ENCODE measurements at places on chromosomes 6 and 20.

DNA sequence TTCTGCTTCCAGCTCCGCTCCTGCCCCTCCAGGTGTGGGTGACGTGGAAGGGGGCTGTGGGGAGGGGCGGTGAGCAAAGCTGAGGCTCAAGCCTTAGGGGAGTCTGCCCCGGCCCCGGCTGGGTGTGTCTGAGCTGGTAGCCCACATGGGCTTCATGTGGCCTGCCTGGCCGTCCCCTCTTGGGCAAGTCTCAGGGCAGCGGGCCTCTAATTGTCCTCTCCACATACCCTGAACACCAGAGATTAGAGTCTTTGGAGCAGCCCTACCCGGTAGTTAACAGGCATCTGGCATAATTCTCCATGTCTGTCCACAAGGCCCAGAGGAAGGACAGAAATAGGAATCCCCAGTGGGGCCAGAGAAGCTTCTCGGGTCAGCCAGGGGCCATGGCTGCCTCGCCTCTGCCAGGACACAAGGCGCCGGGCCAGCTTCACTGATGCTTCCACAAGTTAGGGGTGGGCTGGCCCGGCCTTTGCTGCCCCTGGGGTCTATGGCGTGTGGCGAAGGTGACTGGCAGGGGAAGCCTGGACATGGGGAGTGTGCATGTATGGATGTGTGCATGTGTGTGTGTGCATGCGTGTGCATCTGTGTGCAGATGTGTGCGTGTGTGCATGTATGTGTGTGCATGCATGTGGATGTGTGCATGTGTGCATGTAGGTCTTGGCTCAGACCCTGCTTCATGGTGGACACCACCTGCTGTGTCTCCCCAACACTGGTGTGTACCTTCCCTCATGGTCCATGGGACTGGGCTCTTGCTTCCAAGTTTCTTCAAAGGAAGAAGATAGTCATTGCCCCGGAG lies 24.0 kb downstream of the FRMD1 start:
- no peak for DNase-seq

GRCh38 chr6:37554480-37554819 lies 54.8 kb upstream of the CCDC167 start:
- DNase-seq: no peak

- DNase-seq: no peak
Observed at GRCh38 chr6:156685823-156686222, 91.4 kb upstream of the ARID1B start.

DNA sequence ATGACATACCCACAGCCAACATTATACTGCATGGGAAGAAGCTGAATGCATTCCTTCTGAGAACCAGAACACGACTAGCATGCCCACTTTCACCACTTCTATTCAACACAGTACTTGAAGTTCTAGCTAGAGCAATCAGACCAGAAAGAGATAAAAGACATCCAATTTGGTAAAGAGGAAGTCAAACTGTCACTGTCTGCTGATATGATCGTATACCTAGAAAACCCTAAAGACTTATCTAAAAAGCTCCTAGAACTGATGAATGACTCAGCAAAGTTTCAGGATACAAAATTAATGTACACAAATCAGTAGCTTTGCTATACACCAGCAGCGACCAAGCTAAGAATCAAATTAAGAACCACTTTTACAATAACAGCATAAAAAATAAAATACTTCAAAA lies 60.5 kb downstream of the EYS start:
- DNase-seq: no peak

DNA sequence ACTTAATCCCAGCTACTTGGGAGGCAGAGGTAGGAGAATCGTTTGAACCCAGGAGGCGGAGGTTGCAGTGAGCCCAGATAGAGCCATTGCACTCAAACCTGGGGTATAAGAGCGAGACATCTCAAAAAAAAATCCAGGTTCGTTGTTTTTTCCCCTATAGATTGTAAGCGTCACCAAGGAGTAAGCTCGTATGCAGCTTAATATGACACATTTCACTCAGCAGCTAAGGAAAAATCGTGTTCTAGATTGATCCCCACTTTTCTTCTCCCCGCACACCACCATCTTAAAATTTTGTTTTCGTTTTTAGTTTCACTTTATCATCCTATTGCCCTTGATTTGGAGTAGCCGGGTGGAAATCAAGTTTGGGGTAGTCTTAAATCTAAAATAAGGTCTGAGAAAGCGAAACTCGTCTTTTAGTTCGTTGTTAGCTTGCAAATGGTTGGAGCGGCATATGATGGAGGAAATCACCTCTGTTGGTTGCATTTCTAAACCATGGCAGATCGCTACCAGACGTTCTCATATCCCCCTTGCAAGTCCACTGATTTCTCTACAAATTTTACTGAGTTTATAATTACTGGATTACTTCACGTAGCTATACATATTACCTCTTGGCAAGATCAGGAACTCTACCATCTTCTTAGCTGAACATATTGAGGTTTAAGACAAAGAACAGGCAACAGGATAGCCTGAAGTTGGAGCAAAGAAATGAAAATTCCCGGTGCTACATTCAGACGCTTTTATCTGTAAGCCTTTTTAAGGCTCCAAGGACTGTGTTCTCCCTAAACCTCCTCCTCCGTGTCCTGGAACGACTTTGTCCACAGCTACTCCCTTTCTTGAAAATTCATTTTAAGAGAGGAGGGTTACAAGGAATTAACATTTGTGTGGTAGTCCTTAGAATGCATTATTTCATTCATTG lies 91.1 kb upstream of the BTN3A2 start:
- DNase-seq: no peak

GRCh38 chr20:56353356-56353755 lies 5.4 kb upstream of the FAM210B start:
- DNase-seq: no peak

- DNase-seq: no peak
Observed at GRCh38 chr6:154994836-154995253, 270 bp upstream of the TIAM2 start.

DNA sequence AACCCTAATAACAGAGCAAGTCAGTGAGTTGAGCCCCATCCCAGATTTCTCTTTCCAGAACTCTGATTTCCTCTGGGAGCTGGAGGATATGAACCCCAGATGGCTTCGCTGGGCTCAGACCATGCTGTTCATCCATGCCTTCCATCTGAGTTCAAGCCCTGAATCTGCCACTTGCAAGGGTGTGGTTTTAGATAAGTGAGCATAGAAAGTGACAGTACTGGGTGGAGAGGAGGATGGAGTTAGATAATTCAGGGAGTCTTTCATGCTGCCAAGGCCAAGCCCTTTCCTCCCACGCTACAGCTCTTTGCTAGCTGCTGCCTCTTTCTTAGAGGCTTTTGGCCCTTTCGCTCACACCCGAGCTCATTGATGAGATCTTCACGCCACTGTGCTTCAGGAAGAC lies 57.2 kb upstream of the MAFB start:
- DNase-seq: no peak

GRCh38 chr6:25053875-25054371 lies 118.2 kb upstream of the RIPOR2 start:
- DNase-seq: no peak

DNA sequence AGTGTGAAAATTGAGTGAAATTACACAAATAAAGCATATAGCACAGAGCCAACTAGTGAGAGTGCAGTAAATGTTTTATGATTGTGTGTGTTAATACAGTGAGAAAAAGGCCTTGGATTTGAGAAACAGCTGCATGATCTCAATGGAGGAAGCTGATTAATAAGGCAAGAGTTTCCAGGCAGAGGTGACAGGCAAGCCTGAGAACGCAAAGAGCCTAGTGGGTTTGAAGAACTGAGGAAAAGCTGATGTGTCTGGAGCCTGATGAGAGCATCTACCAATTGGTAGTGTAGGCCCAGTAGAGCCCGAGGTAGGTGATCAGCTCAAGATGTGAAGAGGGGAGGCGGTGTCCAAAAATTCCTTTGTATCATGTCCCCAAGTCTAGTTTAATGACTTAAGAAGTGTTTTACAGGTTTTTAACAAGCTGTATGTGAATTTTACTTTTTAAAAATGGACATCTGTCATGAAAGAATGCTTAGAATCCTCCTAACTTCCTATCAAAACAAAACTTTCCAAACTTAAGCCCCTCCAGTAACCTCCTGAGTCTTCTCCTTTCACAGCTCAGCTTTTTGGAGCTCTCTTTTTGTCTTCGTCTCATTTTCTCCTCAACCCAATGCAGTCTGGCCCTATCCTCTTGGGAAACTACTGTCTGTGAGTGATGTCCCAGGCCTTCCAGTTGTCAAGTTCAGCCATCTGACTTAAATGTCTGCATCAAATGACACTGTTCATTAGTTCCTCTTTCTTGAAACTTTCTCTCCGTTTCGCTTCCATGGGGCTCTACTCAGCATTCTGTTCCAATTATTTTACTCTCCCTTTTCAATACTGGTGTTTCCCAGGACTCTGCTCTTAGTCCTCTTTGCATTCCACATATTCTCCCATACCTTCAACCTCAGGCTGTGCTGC lies 1.2 kb downstream of the CDC40 start:
- no peak for DNase-seq

DNA sequence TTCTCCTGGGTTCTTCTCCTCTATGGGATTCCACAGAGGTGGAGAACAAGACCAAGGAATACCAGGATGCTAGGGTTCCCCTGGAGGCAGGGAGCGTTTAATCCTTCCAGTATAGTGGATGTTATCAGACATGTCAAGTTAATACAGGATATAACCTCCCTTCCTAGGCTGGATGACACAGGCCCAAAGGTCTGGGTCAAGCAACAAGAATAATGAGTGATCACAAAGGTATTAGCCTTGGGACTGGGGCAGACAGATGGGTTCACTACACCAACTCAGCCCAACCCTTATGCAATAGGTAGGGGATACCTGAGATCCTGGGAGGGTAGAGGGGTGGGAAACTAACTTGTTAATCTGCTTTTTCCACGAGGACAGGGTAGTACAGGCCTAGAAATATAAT lies 690.3 kb downstream of the HTR1B start:
- DNase-seq: no peak

DNA sequence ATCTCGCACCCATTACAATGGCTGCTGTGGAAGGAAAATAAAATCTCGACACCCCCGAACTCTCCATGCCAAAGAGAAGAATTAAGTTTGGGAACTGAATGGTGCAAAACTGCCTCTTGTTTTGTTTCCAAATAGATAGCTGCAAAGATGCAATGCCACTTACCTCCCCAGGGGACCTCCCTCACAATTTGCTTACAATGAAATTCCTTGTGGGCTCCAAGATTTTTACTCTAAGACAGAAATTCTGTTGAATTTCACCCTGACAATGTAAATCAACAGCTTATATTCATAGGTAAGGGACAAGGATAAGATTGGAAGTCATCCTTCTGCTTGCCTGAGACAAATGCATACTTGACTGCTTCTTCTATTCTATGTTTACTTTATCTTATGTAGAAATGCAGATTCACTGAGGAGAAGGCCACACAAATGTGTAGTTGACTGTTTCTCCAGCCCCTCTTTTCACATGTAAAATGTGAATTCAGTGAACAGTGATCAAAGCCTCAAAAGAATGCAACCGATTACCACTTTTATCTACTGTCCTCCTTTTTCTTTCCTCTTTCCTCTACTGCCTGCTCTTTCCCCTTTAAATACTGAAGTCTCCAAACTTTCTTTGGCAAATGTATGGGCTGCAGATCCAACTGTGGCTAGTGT lies 36.6 kb downstream of the ADGRF4 start:
- no peak for DNase-seq

GRCh38 chr6:35088281-35089215 lies 52.6 kb downstream of the TCP11 start:
- DNase-seq: no peak

DNA sequence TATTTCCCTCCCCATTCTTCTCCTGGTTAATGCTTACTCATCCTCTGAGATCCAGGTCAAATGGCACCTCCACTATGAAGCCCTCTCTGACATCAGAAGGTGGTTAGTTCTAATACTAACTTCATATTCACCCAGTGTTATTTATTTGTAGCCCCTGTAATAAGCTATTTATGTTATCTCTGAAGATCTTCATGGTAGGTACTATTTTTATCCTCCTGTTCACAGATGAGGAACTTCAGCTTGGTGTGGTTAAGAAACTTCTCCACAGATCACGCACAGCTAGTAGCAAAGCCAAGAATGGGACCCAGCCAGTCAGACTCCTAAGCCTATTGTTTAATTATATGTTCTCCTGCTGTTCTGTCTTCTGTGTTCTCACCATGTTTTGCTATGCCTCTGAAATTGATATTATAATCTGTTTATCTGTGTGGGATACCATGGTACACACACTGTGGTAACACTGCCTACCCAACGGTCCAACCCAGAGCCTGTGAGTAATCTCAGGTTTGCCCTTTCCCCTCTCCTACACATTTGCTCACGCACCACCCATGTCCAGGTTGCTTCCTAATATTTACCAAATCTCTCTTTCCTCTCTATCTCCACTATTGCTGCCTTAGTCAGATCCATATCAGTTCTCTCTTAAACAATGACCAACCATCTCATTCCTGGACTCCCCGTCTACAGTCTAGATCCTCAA lies 98.4 kb downstream of the IPCEF1 start:
- DNase-seq: no peak

- DNase-seq: no peak
Observed at GRCh38 chr6:34475767-34476328, 10.0 kb downstream of the PACSIN1 start.

DNA sequence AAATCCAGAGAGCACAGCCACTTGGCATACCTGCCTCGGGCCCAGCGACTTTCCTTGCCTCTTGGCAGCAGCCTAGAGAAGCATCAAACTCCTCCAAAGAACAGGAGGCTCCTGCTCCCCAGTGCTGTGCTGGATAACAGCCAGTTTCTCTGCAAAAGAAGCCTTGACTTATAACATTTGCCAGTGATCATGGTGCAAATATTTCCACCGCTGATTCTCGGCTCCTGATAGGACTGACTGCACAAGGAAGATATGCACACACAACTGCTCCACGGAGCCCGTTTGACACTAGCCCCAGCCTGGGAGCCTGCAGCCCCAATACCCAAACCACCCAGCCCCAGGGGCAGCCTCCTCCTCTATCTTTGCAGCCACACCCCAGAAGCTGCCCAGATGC lies 17.5 kb downstream of the ACSS1 start:
- DNase-seq: no peak

DNA sequence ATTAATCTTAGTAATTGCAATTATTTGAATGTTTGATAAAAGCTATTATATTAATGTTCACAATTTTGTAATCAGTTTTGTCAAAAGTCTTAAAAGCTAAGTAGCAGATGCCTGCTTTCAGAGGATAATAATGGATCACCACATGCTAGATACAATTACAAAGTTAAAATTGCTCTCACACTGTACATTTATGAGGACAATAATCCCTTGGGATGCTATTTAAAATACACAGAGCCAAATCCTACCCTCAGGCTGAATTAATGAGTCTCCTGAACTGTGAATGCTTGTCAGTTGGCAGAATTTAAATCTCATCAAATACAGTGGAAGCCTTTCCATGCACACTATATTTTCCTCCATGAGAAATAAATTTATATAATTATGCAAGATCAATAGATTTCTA lies 153.3 kb upstream of the SYNCRIP start:
- DNase-seq: no peak

- no peak for DNase-seq
Observed at GRCh38 chr6:6803180-6803977, 214.9 kb downstream of the LY86 start.
